ENCODE measurements at places on chromosomes 4 and X. TPM values are rescaled to one million over a fixed set of nuclear protein-coding genes. Genes with fewer than 3 reads are reported as not detected.

AFM gene
- total RNA-seq: not detected

BRS3 gene
- not detected for total RNA-seq

GLRA2 gene
- total RNA-seq: not detected

SMIM43 gene
- total RNA-seq: 0.12 TPM

AMBN gene
- total RNA-seq: not detected

OSTC gene
- 26.6 TPM for total RNA-seq

FAM184B gene
- total RNA-seq: not detected

P2RY8 gene
- 2.5 TPM for total RNA-seq

GPC4 gene
- 7.1 TPM for total RNA-seq

RNF175 gene
- total RNA-seq: 3.3 TPM

MAP3K15 gene
- 0.09 TPM for total RNA-seq

PWWP3B gene
- 10.9 TPM for total RNA-seq

IL3RA gene
- 4.4 TPM for total RNA-seq

CXCL11 gene
- total RNA-seq: not detected

EREG gene
- total RNA-seq: 0.26 TPM

RNF128 gene
- 2.1 TPM for total RNA-seq
